C1 segment of cervical spinal cord (tissue), 14 donors: ENCODE measurements at places on chromosomes 5 and 9.

- DNase-seq: no peak
Observed at GRCh38 chr9:106478312-106478711, 384.7 kb upstream of the ZNF462 start.

DNA sequence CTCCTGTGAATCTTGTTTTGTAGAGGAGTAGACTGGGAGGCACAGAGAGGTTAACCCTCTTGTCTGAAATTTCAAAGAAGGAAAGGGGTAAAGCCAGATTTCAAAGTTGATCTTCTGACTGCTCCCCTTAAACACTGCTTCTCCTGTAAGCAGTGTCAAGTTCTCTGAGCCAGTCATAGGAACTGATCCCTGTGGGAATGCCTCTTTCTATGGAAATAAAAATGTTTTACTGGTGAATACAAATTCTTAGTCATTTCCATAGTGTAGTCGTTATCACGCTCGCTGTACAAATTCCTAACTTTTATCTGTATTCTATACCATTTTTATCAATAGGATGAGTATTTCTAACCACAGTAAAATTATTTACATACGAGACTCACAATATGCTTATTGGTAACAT is 66.3 kb upstream of the PRRC1 start:
- DNase-seq: no peak

GRCh38 chr5:10760096-10760920 is 726 bp downstream of the DAP start:
- DNase-seq: no peak

DNA sequence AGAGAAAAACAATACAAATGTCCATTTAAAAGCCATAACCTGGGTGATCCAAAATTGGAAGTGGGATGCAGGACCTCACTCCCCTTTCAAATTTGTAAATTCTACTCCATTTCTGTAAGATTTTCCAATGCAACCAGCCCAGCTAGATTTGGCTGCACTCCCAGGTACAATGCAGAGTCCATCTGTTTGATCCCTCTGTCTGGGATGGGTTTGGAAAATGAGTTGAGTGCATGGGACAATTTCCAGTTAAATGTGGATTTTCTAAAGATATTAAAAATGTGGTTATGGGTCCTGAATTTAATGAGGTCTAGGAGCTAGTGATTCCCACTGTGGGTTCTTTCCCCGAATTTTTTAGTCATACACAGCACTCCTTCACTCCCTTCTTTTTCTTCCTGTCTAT is 104.0 kb upstream of the ATP10B start:
- no peak for DNase-seq

DNA sequence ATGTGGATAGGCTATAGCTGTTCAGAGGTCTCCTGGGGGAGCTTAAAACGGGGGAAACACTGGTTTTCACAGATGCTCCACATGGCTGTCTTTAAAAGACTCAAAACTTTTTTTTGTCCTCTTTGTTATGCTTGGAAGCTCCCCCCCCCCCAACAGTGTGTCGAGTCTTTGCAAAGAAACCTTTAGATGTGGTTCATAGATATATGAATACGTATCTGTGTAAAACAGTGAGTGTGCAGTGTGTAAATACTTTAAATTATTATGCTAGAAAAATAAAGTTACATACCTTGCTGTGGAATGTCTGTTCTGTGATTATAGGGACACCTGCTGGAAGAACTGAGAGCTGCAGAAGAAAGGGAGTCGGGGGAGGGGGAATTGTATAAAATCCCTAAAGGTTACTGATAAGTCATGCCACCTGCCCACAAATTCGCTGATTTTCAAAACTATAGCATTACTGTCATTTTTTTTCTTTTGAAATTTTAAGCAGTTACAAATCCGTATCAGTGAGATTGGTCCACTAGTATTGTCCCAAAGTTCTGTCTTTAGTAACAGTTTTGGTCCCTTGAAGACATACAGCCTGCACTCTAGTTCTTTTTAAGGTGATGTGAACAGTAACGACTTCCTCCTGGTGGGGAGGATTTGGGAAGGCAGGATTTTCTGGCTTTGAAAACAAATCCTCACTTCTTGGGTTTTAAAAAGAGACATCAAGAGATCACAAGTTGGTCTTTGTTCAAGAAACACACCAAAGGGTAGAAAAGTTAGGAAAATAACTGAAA is 22.9 kb downstream of the RGMB start:
- no peak for DNase-seq

DNA sequence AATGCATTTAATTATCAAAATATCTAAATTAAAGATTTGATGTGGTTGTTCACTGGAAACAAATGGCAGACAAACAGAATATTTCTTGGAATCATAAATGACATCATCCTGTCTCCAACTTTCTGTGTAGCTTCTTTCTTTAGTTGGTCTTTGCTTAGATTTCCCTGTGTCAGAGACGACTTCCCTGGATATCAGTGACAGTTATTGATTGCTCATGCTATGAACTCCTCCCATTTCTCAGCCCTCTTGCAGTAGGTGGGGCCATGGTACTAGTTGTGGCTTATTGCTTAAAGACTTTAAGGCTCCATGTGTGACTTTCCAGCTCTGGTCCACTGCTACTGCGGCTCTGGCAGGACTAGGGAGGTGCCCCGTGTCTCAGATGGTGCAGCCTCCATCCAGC is 592.6 kb downstream of the MTRR start:
- no peak for DNase-seq

DNA sequence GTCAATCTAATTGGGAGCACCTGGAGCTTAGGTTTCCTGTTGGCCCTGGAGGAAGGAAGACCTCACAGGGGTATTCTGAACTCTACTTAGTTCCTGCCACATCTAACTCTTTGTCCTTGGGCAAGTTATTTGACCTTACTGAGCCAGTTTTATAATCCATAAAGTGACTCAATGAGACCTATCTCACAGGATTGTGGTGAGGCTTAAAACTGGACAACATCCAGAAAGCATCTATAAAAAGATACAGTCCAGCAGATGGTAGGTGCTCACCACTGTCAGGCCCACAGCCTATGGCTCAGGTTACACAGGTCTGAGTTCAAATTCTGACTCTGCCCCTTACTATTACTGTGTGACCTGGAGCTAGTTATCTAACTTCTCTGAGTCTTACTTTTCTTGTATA is 23.3 kb downstream of the KCNV2 start:
- DNase-seq: no peak

GRCh38 chr5:38927470-38927869 is 81.7 kb downstream of the OSMR start:
- no peak for DNase-seq
